ENCODE measurements at places on chromosomes 2 and 18.

- no peak for DNase-seq
- H3K4me3 ChIP-seq = no peak overlapping the region
- H3K27ac ChIP-seq = no peak overlapping the region
- H3K36me3 ChIP-seq = no peaks in the 10 kb centered on the region
- no peaks in the 10 kb centered on the region for H3K4me1 ChIP-seq
Observed at GRCh38 chr2:236882930-236883329, 202.8 kb upstream of the COPS8 start.

GRCh38 chr18:13868501-13869271 lies 44.7 kb downstream of the MC5R start:
- peaks cover 70% of the 10 kb centered on the region for H3K27me3 ChIP-seq
- DNase-seq = no peak

- no peak for DNase-seq
- H3K27me3 ChIP-seq = no peaks in the 10 kb centered on the region
- H3K4me3 ChIP-seq = no peak overlapping the region
- H3K36me3 ChIP-seq = no peaks in the 10 kb centered on the region
- no peak overlapping the region for H3K27ac ChIP-seq
Observed at GRCh38 chr2:95760806-95761525, 169.2 kb downstream of the TRIM43 start.

DNA sequence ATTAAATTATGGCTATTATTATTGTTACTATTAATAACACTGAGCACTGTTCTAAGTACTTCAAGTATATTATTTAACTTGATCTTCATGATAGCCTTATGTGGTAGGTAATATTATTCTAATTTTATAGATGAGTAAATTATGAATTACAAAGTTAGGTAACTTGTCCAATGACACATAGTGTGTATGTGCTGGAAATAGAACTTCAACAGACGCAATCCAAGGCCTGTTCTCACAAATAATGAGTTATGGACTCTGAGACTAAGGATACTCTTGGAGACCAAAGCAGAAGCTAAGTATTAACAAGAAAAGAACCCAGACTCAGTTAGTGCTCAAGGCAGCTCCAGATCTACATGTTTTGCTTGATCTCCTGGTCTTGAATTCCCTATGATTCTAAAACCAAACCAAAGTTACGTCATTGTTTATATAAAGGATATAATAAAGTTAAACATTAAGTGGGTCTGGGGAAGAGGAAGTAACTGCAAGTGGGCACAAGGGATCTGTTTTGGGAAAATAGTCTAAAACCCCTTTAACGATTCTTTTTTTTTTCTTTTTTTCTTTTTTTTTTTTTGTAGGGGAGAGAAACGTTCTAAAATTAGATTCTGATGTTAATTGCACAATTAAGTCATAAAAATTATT lies 211.3 kb downstream of the ERBB4 start:
- peaks cover 10% of the 10 kb centered on the region for H3K4me1 ChIP-seq
- H3K4me3 ChIP-seq = no peak overlapping the region
- H3K27ac ChIP-seq = no peak overlapping the region
- H3K36me3 ChIP-seq = peaks cover 2% of the 10 kb centered on the region
- no peaks in the 10 kb centered on the region for H3K27me3 ChIP-seq

DNA sequence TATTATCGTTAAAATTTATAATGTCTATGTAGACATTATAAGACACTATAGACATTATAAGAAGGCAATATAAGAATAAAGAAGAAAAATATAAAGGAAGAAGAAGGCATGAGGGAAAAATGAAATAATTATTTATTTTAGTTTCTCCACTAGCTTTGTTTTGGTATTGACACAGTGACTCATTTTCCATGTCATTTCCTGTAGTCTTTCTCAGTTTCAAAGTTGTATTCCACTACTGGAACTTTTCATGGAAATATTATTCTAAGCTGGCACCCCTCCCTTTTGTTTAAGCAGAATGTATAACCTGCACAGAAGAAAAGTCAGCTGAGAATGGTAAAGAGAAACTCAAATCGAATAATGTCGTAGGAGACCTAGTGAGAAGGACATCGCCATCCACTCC lies 234.2 kb upstream of the NETO1 start:
- no peak overlapping the region for H3K27ac ChIP-seq
- peaks cover 9% of the 10 kb centered on the region for H3K4me1 ChIP-seq
- H3K36me3 ChIP-seq = no peaks in the 10 kb centered on the region
- no peak overlapping the region for H3K4me3 ChIP-seq

- DNase-seq = no peak
- no peaks in the 10 kb centered on the region for H3K36me3 ChIP-seq
- H3K27ac ChIP-seq = no peak overlapping the region
- no peaks in the 10 kb centered on the region for H3K4me1 ChIP-seq
- H3K27me3 ChIP-seq = peaks cover 12% of the 10 kb centered on the region
Observed at GRCh38 chr18:9722691-9723090, 14.6 kb downstream of the RAB31 start.

GRCh38 chr2:42193722-42194187 lies 24.6 kb downstream of the EML4 start:
- H3K4me1 ChIP-seq = peaks cover 20% of the 10 kb centered on the region
- H3K4me3 ChIP-seq = no peak overlapping the region
- no peak overlapping the region for H3K27ac ChIP-seq
- no peaks in the 10 kb centered on the region for H3K27me3 ChIP-seq
- DNase-seq = no peak

DNA sequence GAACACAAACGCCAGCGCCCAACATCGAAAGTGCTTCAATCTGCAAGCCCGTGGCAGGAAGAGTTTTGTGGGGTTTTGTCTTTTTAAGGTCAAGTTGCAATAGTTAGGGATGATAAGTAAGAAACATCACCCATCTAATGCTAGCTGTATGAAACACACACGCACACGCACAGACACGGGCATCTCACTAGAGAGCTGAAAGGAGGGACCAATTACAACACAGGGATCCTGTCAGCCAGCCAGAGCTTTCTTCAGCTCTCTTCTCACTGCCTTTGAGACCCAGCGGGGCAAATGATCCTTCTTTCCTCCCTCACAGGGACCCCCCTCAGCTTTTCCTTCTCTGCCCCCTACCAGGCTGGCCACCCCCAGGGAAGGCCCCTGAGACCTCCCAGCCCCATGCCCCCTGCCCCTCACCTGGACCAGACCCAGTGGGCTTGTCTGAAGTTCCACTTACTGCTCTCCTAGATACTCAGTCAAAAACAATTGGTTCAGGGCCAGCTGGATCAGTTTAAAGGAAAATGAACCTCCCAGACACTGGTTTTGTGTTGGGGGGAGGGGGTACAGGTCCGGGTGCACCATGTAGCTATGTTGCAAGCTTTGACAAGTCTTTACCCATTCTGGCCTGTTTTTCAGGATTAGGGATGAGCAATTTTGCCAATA lies 17.9 kb downstream of the CYP26B1 start:
- H3K4me3 ChIP-seq = no peak overlapping the region
- no peaks in the 10 kb centered on the region for H3K27me3 ChIP-seq
- no peak for DNase-seq
- peaks cover 1% of the 10 kb centered on the region for H3K36me3 ChIP-seq
- H3K4me1 ChIP-seq = no peaks in the 10 kb centered on the region

DNA sequence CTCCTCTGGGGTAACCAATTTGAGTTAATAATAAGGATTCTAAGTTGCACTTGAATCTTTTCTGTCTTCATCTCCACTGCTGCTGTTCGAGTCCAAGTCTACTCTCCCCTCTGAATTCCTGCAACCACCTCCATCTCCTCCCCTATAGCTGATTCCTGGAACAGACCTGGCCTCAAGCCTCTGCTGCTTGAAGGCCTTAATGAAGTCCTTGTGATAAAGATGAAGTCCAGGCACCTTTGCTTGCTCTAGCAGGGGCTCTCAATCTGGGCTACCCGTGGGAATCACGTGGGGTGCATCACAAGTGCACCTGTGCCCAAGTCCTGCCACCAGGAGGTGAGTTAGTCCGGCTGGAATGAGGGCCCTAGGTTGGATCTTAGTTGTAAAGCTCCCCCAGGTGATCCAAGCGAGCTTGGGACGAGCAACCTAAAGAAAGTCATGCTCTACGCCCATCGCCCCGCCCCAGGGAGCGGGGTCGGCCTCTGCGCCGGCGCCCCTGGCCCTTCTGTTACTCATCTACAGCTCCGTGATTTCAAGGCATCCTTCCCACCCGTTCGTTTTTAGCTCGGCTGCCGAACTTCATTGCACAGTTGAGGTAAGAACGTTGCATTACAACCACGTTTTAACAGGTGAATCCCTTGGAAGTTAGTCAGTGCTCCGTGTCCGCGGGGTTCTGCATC lies 905 bp upstream of the IAH1 start:
- peak overlapping the region; percentile 48 for H3K27ac ChIP-seq
- H3K36me3 ChIP-seq = peaks cover 25% of the 10 kb centered on the region
- peak overlapping the region; percentile 75 for H3K4me3 ChIP-seq
- peaks cover 10% of the 10 kb centered on the region for H3K4me1 ChIP-seq

GRCh38 chr2:118800736-118801135 lies 46.7 kb downstream of the EN1 start:
- H3K27me3 ChIP-seq = peaks cover 57% of the 10 kb centered on the region
- no peak overlapping the region for H3K4me3 ChIP-seq
- H3K36me3 ChIP-seq = no peaks in the 10 kb centered on the region
- H3K4me1 ChIP-seq = no peaks in the 10 kb centered on the region
- no peak for DNase-seq
- no peak overlapping the region for H3K27ac ChIP-seq

GRCh38 chr18:58541789-58542425 lies 87.0 kb downstream of the ALPK2 start:
- no peak overlapping the region for H3K4me3 ChIP-seq
- no peak overlapping the region for H3K27ac ChIP-seq
- no peak for DNase-seq
- H3K4me1 ChIP-seq = peaks cover 15% of the 10 kb centered on the region

DNA sequence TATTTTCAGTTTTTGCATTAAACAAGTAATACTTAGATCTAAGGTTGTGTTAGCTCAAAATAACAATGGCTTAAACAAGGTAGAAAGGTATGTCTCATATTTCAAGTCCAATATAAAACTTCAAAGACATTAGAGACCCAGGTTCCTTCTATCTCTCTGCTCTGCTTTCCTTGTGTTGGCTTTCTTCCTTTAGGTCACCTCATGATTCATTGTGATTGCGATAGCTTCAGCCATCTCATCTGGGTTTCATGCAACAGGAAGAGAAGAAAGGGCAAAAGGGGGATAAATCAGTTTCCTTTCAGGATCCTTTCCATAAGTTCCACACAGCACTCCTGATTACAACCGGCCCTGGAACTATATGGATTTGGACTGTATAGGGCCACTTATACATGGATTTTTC lies 16.0 kb upstream of the TBR1 start:
- no peak overlapping the region for H3K27ac ChIP-seq
- no peak overlapping the region for H3K4me3 ChIP-seq
- peaks cover 21% of the 10 kb centered on the region for H3K36me3 ChIP-seq
- no peak for DNase-seq
- H3K27me3 ChIP-seq = no peaks in the 10 kb centered on the region

DNA sequence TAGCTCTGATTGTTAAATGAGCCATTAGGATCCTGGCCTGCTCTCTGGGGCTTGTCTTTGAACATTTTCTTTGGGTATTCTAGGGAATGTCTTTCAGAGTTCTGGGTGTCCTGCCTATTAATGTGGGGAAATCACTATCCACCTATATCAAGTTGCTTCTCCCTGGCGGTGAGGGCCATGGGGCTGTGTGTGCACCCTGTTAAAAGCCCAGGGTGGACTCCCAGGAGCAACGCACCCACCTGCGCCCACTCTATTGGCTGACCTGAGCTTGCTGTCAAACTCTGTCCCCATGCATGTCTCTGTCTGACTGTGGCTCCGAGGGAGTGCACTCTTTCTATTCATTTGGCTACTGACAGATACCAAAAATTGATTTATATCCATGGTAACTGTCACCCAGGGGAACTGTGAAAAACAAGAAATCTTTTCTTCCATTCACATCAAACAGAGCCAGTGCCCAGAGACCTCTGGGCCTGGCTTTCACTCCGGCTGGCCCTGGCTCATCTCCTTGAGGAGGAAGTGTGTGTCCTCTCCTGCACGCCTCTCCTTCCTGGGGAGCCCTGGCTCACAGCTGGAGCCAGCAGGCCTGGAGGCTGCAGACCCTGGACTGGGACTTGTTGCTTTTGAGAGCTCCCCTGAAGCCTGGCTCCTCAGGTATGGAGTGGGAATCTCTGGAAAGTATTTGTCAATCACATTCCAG lies 10.5 kb upstream of the TOGARAM2 start:
- H3K27ac ChIP-seq = no peak overlapping the region
- H3K36me3 ChIP-seq = no peaks in the 10 kb centered on the region
- DNase-seq = no peak
- no peak overlapping the region for H3K4me3 ChIP-seq
- H3K4me1 ChIP-seq = no peaks in the 10 kb centered on the region
- no peaks in the 10 kb centered on the region for H3K27me3 ChIP-seq

GRCh38 chr18:30451981-30452380 lies 590.6 kb downstream of the DSC3 start:
- no peak overlapping the region for H3K4me3 ChIP-seq
- no peaks in the 10 kb centered on the region for H3K27me3 ChIP-seq
- no peak overlapping the region for H3K27ac ChIP-seq
- H3K36me3 ChIP-seq = no peaks in the 10 kb centered on the region
- no peak for DNase-seq
- H3K4me1 ChIP-seq = no peaks in the 10 kb centered on the region

GRCh38 chr2:46486436-46486835 lies 7.1 kb downstream of the TMEM247 start:
- H3K27me3 ChIP-seq = peaks cover 22% of the 10 kb centered on the region
- H3K4me1 ChIP-seq = no peaks in the 10 kb centered on the region

DNA sequence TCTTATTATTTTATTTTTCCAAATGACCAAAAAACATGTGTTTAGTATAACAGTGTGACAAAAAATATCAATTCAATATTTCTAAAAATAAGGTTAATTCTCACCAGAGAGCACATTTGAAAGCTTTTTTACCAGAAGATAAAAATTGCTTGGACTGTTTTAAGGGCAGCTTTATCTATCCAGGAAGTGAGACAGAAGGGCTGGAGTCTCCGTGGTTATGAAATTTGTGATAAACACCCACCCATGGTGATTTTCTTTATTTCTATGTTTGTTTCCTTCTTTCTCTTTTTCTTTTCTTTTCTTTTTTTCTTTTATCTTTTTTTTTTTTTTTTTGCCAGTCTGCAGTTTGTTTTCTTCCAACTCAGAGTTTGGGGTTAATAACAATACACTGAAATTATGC lies 298.5 kb downstream of the PIEZO2 start:
- no peak for DNase-seq
- peaks cover 37% of the 10 kb centered on the region for H3K27me3 ChIP-seq
- H3K36me3 ChIP-seq = peaks cover 2% of the 10 kb centered on the region
- no peak overlapping the region for H3K4me3 ChIP-seq
- H3K4me1 ChIP-seq = peaks cover 14% of the 10 kb centered on the region
- no peak overlapping the region for H3K27ac ChIP-seq
